Right hindlimb (tissue), 1 donor: ENCODE measurements at places on chromosomes 7 and 10.

DNA sequence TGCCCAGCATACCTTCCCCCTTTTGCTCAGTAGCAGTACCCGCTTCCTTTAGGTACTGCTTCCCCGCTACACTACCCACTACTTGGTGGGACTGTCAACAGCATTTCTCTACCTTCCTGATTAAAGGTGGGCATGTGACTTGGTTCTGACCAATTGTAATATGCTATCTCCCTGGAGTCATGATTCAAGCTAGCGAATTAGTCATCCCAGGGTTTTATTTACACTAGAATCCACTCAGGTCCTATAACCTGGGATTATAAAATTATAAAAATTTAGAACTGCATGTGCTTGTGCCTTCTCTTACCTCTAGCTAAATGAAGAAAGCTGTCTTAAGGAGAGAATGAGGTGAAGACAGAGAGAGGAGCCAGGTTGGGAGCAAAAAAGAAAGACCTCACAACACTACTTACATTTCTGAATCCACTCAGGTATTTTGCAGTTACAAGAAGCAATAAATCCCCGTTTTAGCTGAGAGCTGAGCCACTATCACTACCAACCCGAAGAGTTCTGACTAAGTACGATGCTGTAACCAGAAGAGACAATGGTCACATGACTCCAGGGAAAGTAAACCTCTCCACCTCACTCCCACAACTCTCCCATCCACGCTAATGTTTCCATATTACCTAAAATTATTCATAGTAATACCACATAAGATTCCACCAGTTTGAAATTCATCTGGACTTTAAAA, 9.7 kb downstream of the GBX1 start:
- DNase-seq = no peak

DNA sequence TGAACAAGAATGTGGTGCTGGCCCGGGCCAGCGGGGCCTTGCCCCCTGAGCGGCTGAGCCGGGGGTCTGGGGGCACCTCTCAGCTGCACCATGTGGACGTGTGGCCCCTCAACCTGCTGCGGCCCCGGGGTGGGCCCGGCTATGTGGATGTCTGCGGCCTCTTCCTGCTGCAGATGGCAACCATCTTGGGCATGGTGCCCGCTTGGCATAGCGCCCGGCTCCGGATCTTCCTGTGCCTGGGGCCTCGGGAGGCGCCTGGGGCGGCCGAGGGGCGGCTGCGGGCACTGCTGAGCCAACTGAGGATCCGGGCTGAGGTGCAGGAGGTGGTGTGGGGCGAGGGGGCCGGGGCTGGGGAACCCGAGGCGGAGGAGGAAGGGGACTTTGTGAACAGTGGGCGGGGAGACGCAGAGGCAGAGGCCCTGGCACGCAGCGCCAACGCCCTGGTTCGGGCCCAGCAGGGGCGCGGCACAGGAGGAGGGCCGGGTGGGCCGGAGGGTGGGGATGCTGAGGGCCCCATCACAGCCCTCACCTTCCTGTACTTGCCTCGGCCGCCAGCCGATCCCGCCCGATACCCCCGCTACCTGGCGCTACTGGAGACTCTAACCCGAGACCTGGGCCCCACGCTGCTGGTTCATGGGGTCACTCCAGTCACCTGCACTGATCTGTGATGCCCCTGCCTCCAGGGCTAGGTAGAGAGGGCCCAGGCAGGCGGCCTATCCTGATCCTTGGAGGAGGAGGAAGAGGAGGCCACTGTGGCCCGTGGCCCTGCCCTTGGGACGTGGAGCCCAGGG, 1.1 kb upstream of the TRIP6 start:
- DNase-seq = peak; percentile 85

- DNase-seq = no peak
Measured at GRCh38 chr7:33143996-33144718, 14.8 kb downstream of the BBS9 start.

GRCh38 chr7:72182036-72182435, 230.1 kb downstream of the CALN1 start:
- no peak for DNase-seq

- DNase-seq = no peak
Measured at GRCh38 chr10:132098539-132099388, 33.0 kb downstream of the JAKMIP3 start.

DNA sequence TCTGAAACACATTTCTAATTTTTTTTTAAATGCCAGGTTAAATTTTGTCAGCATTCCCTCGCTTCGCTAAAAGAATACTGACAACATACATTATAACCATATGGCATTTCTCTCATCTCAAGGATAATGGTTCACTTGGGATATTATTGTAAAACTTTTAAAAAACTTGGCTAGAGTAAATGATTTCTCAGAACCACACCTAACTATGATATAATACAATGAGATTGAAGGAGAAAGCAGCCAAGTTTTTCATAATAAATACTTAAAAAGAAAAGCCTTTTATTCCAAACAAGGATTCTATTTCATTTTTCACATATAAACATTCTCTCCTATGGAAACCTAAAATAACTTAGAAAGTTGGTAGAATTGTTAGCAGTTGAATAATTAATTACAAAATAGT, 413.9 kb downstream of the HGF start:
- DNase-seq = no peak

DNA sequence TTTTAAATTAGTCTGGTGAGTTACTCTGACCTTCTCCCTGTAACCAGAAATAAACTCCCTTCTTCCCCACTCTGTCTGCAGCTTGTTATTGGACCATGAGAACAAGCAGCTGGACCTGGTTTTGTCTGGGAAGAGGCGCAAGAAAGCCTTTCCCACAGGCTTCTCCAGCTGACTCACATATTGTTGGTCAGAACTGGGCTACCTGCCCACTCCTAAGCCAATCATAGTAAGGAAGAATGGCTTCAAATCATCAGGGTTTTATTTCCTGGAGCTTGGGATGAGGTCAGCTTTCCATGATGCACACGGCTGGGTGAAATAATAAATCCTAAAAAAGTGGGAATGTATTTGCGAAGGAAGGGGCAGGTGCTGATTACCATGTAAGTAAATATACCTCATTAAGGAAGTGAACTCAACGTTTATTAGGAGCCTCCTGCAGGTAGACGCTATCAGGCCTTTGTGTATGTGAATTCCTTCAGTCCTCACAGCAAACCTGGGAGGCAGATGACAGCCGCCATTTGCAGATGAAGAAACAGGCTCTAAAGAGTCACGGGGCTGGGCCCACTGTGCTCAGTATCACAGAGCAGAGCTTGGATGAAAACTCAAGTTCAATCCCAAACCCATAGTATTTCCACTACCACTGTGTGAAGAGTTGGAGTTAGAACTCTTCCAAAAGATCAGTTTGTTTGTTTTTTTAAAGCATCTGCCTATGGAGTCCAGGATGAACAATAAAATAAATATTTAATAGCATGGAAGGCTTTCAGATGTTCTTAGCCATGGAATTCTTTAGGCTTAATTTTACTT, 32.8 kb downstream of the IL15RA start:
- peak; percentile 95 for DNase-seq

- DNase-seq = no peak
Measured at GRCh38 chr10:34303022-34303421, 512.1 kb downstream of the PARD3 start.

- no peak for DNase-seq
Measured at GRCh38 chr7:41711283-41712064, 8.6 kb upstream of the INHBA start.

GRCh38 chr7:47145186-47145725, 436.7 kb downstream of the TNS3 start:
- DNase-seq = no peak

DNA sequence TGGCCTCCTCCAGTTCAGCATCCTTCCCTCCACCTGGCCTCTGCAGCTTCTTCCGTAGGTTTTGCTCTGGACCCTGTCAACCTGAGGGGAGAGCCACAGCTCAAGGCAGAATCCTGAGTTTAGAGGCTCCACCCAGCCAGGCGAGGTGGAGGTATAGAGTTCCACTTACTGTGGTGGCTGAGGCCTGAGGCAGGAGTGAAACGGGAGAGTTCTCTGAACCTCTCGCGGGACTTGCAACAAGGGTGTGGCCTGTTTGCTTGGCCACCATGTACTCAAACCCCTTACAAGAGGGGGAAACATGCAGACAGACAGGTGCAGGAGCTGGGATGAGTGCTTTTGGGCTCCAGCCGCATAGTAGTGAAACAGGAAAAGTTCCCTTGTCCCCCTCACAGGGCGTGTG, 154.0 kb upstream of the C7orf33 start:
- no peak for DNase-seq

- DNase-seq = no peak
Measured at GRCh38 chr7:128172963-128173362, 68.1 kb upstream of the LEP start.

GRCh38 chr10:108203905-108204527, 1039.5 kb upstream of the SORCS1 start:
- no peak for DNase-seq

- DNase-seq = no peak
Measured at GRCh38 chr7:26950889-26951288, 86.5 kb upstream of the SKAP2 start.

DNA sequence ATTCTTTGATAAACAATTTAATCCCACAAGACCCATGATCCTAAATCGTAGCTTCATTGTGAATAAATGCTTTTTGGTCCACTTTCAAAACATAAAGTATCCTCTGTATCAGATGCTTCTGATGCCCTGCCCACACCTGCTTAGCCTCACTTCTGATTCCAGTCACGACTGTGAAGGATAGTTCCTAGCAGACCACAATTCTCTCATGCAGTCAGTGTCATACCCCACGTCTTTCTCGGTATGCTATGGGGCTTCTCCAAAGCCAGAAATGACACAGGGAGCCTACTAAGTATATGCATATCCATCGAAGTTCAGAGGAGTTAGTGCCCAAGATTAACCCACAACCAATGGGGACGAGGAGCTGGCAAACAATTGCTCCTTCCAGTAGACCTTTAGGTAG, 27.6 kb upstream of the CTNNA3 start:
- no peak for DNase-seq

DNA sequence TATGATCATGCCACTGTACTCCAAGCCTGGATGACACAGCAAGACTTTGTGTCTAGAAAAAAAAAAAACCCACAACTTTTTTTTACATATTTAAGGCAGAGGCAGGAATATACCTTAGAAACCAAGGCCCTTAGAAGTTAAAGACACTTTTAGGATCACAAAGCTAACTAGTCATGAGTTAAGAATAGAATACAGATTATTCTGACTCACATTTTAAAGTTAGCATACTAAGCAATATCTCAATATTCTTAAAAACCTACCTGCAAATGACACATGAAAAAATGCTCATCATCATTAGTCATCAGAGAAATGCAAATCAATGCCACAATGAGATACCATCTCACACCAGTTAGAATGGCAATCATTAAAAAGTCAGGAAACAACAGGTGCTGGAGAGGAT, 177.7 kb downstream of the CHCHD3 start:
- DNase-seq = no peak

DNA sequence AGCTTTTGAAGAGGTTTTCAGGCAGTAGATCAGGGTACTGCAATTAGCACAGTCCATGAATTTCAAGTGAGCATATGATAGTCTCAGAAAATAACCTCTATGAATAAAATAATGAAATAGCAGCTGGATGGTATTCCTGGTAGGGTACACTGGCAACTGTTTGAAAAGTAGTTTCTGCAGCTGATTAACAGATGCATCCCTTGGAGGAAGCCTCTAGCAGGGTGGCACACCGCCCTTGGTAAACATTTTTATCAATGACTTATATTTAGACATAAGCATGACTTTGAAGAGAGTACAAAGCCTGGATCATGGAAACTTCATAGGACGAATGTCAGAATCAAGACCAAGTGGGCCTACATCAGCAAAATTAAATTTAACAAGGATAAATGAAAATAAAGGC, 26.8 kb downstream of the WNT16 start:
- no peak for DNase-seq

- no peak for DNase-seq
Measured at GRCh38 chr10:122047560-122047959, 58.6 kb downstream of the TACC2 start.

DNA sequence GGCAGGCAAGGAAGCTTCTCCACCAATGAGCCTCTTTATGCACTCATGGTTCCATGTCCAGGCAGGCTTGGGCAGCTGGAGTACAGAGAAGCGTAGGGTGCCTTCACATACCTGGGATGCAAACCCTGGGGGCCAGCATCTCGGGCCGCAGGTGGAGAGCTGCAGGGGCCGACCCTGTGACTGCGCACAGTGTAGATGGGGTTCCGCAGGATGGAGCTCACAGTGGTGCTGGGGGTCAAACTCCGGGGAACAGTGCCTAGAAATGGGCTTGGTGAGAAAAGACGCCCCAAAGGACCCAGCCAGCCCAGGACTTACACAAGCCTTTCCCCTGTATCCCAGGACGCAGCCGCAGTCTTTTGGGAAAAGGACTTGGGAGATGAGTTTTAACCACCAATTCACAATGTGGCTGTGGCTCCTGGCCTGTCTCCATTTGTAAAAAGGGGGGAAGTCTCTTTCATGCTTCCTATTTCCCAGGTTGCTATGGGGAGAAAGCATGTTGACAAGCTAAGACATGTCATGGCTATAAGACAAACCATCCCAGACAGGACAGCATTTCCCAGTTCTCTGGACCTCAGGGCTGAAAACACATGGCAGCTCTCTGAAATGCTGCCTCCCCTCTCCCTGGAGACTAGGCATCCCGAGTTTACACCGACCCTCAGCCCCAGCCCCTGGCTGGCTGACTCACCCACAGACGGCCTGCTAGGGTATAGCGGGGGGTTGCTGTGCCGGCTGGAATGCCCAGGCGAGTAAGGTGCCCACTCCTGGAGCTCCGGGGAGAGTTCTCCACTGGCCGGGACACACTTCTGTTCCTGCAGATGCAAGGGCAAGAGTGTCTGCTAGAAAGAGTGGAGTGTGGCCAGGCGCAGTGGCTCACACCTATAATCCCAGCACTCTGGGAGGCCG, 107.1 kb downstream of the DLG5 start:
- no peak for DNase-seq
